Immature natural killer cell (primary cell): ENCODE measurements at places on chromosomes 5 and 9.
A peak's percentile ranks its signal among the peaks of the same experiment; 100 is the strongest.

- no peaks in the 10 kb centered on the region for H3K36me3 ChIP-seq
- H3K27me3 ChIP-seq: no peaks in the 10 kb centered on the region
- peak overlapping the region; percentile 25 for H3K4me3 ChIP-seq
- peaks cover 56% of the 10 kb centered on the region for H3K4me1 ChIP-seq
- peak; percentile 34 for DNase-seq
These were observed 442.4 kb upstream of the ZNF462 start for GRCh38 chr9:106420511-106420944.

DNA sequence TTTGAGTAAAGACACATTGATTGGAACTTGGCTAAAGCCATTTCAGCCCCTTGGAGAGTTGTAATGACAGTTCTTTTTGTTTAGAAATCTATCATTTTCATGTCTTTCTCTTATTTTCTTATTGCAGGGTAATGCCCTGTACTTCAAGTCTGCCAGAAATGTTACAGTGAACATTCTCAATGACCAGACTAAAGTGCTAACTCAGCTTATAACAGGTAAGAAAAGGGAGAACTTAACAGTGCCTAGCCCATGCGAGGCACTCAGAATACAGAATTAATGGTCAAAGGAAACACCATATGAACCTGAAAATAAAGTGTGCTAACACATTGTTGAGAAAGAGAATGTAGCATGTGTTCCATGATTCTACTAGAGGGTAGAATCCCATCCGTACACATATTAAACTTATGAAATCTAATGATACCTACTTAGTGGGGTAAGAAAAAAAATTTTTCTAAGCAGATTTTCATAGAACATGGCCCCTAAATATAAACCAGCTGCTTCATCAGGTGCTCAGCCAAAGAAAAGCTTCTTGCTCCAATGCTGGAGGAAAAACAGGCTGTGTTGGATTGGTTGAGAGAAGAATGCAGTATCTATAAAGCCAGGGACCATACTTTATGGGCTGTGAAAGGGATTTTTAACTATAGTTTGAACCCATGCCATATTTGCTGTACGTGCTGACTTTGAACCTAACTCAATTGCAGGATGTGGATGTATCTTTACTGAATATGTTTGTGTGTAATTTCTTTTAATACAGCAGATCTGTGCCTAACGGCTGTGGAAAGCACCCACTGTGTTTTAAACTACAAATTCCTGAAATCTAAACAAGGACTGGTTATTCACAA, 260.8 kb upstream of the PPP1R2B start:
- H3K36me3 ChIP-seq: peaks cover 5% of the 10 kb centered on the region
- H3K27ac ChIP-seq: no peak overlapping the region
- H3K4me3 ChIP-seq: no peak overlapping the region
- H3K4me1 ChIP-seq: no peaks in the 10 kb centered on the region
- H3K27me3 ChIP-seq: peaks cover 8% of the 10 kb centered on the region

- no peak overlapping the region for H3K27ac ChIP-seq
- H3K27me3 ChIP-seq: peaks cover 2% of the 10 kb centered on the region
These were observed 13.9 kb upstream of the KIF12 start for GRCh38 chr9:114112778-114113584.

- no peaks in the 10 kb centered on the region for H3K27me3 ChIP-seq
- H3K4me3 ChIP-seq: no peak overlapping the region
- DNase-seq: no peak
- H3K27ac ChIP-seq: no peak overlapping the region
These were observed 1249.3 kb downstream of the CDH12 start for GRCh38 chr5:21603796-21604195.

GRCh38 chr9:130610862-130611707, 31.7 kb downstream of the FUBP3 start:
- H3K27ac ChIP-seq: no peak overlapping the region
- H3K27me3 ChIP-seq: no peaks in the 10 kb centered on the region
- DNase-seq: no peak
- no peaks in the 10 kb centered on the region for H3K4me1 ChIP-seq
- H3K36me3 ChIP-seq: peaks cover 41% of the 10 kb centered on the region

DNA sequence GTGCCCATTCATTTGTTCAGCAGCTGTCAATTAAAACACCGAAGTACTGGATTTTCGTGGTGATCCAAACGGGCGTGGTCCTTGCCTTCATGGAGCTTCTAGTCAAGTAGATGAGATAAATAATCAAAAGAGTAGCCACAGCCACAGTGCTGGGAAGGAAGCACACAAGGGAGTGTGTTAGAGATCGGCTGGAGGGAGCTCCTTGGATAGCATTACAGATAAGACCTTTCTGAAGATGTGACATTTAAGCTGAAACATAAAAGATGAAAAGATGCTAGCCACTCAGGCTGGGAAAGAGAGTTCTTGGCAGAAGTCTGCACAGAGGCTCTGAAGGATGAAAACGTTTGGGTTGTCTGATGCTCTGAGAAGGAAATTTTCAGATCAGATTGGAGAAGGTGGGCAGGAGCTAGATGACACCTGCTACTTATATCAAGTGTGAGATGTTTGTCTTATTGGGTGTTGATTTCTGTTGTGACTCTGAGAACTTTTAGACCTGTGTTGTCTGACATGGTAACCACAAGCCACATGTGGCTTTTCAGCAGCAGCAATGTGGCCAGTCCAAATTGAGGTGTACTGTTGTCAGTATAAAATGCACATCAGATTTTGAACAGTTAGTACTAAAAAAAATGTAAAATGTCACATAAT, 123.9 kb downstream of the TLE4 start:
- peak; percentile 68 for DNase-seq
- H3K27ac ChIP-seq: peak overlapping the region; percentile 80
- peaks cover 6% of the 10 kb centered on the region for H3K36me3 ChIP-seq
- H3K4me3 ChIP-seq: peak overlapping the region; percentile 53
- peaks cover 51% of the 10 kb centered on the region for H3K4me1 ChIP-seq
- peaks cover 2% of the 10 kb centered on the region for H3K27me3 ChIP-seq

DNA sequence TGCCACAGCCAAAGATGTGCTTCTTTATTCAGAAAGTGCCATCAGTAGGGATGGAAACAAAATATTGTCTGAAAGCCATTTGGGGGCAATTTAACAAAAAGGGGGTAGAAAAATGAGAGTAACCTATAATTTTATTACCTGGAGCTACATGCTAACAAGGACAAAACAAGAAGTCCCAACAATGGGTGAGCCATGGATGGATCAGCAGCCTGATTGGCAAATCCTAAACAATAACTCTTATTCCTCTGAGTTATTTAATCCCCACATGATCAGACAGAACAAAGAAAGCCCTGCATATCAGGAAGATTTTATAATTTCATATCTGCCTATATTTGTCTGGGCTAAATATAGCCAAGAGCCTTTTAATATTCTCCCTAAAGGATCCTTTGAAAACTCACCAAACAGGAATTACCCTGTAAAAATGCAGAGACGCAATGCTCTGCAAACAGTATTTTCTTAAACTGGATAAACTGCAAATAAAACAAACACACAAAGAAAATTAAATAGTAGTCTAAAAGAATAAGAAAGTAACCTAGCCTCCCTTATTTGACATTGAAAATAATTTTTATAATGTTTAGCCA, 483.4 kb downstream of the ZNF608 start:
- H3K27ac ChIP-seq: no peak overlapping the region
- no peak for DNase-seq
- H3K27me3 ChIP-seq: peaks cover 2% of the 10 kb centered on the region
- H3K4me1 ChIP-seq: no peaks in the 10 kb centered on the region

- no peak for DNase-seq
- H3K4me3 ChIP-seq: no peak overlapping the region
- no peak overlapping the region for H3K27ac ChIP-seq
- H3K36me3 ChIP-seq: no peaks in the 10 kb centered on the region
- no peaks in the 10 kb centered on the region for H3K4me1 ChIP-seq
These were observed 117.3 kb upstream of the CDH12 start for GRCh38 chr5:22970491-22970890.

GRCh38 chr5:109324931-109325330, 84.8 kb downstream of the PJA2 start:
- no peak overlapping the region for H3K27ac ChIP-seq
- H3K4me1 ChIP-seq: peaks cover 6% of the 10 kb centered on the region
- no peak overlapping the region for H3K4me3 ChIP-seq
- DNase-seq: no peak
- no peaks in the 10 kb centered on the region for H3K27me3 ChIP-seq

- peaks cover 17% of the 10 kb centered on the region for H3K4me1 ChIP-seq
- no peak for DNase-seq
- H3K36me3 ChIP-seq: peaks cover 4% of the 10 kb centered on the region
- no peaks in the 10 kb centered on the region for H3K27me3 ChIP-seq
These were observed 39.8 kb downstream of the RBM27 start for GRCh38 chr5:146243247-146243646.

- no peak overlapping the region for H3K4me3 ChIP-seq
- no peaks in the 10 kb centered on the region for H3K36me3 ChIP-seq
- H3K4me1 ChIP-seq: no peaks in the 10 kb centered on the region
- no peaks in the 10 kb centered on the region for H3K27me3 ChIP-seq
- H3K27ac ChIP-seq: no peak overlapping the region
These were observed 279.7 kb downstream of the GADD45G start for GRCh38 chr9:89884356-89885083.

- DNase-seq: no peak
- H3K36me3 ChIP-seq: no peaks in the 10 kb centered on the region
- no peak overlapping the region for H3K4me3 ChIP-seq
- H3K4me1 ChIP-seq: no peaks in the 10 kb centered on the region
- H3K27me3 ChIP-seq: no peaks in the 10 kb centered on the region
- H3K27ac ChIP-seq: no peak overlapping the region
These were observed 269.0 kb downstream of the ZSWIM6 start for GRCh38 chr5:61600945-61601511.

- DNase-seq: no peak
- H3K4me1 ChIP-seq: peaks cover 55% of the 10 kb centered on the region
- H3K4me3 ChIP-seq: no peak overlapping the region
- H3K27me3 ChIP-seq: peaks cover 5% of the 10 kb centered on the region
- no peak overlapping the region for H3K27ac ChIP-seq
These were observed 121.0 kb downstream of the PDZD2 start for GRCh38 chr5:31759925-31760324.

GRCh38 chr9:68643901-68644809, 60.9 kb upstream of the PIP5K1B start:
- no peaks in the 10 kb centered on the region for H3K4me1 ChIP-seq
- no peaks in the 10 kb centered on the region for H3K36me3 ChIP-seq
- no peaks in the 10 kb centered on the region for H3K27me3 ChIP-seq
- DNase-seq: no peak

DNA sequence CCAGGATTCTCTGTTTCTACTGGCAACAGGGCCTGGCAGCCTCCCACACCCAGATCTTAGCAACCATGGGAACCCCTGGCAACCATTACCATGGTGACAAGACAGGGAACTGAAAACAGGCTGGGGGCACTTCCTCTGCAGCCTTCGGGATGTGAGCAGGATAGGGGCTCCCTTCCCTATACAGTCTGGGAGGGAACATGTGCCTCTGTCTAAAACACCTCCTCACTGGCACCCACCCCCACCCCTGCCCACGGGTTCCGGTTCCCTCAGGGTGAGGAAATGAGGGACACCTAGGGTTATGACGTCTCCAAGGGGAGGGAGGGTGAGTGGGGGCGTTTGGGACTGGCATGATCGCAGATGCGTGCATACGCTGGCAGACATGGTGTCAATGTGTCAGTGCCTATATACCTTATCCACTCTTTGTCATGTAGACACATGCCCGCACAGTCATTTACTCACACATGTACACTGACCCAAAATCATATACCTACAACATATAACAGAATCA, 3.0 kb upstream of the DNAJB5 start:
- H3K4me3 ChIP-seq: no peak overlapping the region
- peaks cover 7% of the 10 kb centered on the region for H3K27me3 ChIP-seq
- peak; percentile 30 for DNase-seq
- no peaks in the 10 kb centered on the region for H3K36me3 ChIP-seq
- H3K27ac ChIP-seq: peak overlapping the region; percentile 75

DNA sequence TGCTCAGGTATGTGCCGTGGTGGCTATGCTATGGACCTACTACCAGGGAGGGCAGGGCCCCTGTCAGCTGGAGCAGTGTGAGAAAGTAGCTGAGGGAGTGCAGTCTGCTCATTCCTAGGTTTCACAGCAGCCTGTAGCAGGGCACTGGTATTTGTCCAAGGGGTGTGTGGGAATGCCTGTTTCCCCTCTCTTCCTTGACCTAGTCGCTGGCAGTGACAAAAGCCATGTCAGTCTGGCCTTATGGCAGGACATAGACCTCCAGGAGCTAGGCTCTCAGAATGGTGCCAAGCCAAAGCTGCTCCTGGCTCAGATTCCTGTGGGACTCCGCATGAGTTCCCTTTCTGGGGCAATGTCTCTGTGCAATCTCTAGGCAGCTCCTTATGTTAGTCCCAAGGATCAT, 253.9 kb upstream of the TYRP1 start:
- H3K27me3 ChIP-seq: no peaks in the 10 kb centered on the region
- H3K4me3 ChIP-seq: no peak overlapping the region
- H3K27ac ChIP-seq: no peak overlapping the region
- no peaks in the 10 kb centered on the region for H3K36me3 ChIP-seq
- DNase-seq: no peak
- H3K4me1 ChIP-seq: no peaks in the 10 kb centered on the region

- H3K4me1 ChIP-seq: no peaks in the 10 kb centered on the region
- no peak overlapping the region for H3K27ac ChIP-seq
- DNase-seq: no peak
- peaks cover 2% of the 10 kb centered on the region for H3K27me3 ChIP-seq
These were observed 14.6 kb downstream of the ANKS6 start for GRCh38 chr9:98781588-98782383.

- no peaks in the 10 kb centered on the region for H3K4me1 ChIP-seq
- no peak for DNase-seq
- H3K27me3 ChIP-seq: no peaks in the 10 kb centered on the region
- no peaks in the 10 kb centered on the region for H3K36me3 ChIP-seq
These were observed 91.4 kb upstream of the RANBP6 start for GRCh38 chr9:6106711-6107339.

GRCh38 chr5:44388321-44389089, 715 bp downstream of the FGF10 start:
- DNase-seq: no peak
- H3K27ac ChIP-seq: no peak overlapping the region
- peaks cover 6% of the 10 kb centered on the region for H3K27me3 ChIP-seq
- no peak overlapping the region for H3K4me3 ChIP-seq
- H3K36me3 ChIP-seq: no peaks in the 10 kb centered on the region

DNA sequence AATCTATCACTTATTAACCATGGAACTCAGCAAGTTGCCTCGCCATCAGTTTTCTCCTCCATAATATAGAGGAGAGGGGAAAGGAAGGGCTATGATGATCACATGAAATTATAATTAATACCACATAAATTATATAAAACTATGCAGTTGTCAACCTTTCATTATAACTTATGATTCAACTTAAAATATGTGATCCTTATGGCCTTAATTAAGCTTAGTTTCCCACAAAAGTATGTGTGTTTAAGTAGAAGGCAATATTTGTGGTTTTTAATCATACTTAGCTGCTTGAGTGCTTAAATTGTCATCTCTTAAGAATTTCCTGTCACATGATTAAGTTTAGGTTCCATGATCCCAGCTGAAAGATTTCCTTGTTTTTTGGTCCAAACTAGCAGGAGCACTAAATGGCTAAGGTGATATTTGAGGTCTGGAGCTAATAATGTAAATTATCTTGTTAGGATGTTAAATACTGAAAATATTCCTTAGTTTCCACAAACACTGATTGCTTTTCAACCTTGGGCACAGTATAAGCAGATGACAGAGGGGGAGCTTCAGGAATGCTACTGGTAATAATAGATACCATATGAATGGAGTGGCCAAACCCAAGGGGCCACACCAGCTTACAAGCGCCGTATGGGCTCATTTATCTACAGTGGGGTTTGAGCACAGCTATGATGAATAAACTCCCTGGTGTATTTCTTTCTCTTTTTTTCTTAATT, 26.4 kb upstream of the F2R start:
- peak overlapping the region; percentile 68 for H3K27ac ChIP-seq
- H3K4me3 ChIP-seq: no peak overlapping the region
- peaks cover 58% of the 10 kb centered on the region for H3K36me3 ChIP-seq
- no peaks in the 10 kb centered on the region for H3K27me3 ChIP-seq
